ENCODE measurements at places on chromosomes 11 and 22.

GRCh38 chr11:130781931-130782330 is 134.3 kb downstream of the SNX19 start:
- DNase-seq, result no peak

DNA sequence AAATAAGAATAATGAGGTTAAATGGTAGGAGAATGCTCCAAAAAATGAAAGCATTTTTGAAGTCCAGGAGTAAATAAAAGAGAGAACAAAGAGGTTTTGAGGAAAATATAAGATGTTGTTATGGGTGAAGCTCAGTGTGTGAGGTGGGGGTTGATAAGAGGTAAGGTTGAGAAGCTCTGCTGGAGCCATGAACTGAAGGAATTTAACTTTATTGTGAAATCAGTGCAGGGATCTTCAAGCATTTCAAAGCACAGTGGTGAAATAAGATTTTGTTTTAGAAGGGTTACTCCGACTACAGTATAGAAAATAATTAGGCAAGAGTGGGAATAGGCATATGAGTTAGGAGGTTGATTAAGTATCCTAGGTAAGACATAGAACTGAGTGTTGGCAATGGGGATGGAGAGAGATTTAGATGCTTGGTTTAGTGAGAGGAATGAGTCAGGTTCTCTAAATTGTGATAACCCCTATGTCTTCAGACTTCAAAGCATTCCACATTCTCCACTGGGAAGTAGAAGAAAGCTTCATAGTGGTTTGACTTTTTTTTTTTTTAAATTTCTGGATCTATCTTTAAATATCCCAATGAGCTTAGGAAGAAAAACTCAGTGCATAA is 403.2 kb downstream of the AASDHPPT start:
- DNase-seq, result no peak

- DNase-seq, result no peak
Observed at GRCh38 chr11:125211191-125211947, 46.8 kb downstream of the PKNOX2 start.

DNA sequence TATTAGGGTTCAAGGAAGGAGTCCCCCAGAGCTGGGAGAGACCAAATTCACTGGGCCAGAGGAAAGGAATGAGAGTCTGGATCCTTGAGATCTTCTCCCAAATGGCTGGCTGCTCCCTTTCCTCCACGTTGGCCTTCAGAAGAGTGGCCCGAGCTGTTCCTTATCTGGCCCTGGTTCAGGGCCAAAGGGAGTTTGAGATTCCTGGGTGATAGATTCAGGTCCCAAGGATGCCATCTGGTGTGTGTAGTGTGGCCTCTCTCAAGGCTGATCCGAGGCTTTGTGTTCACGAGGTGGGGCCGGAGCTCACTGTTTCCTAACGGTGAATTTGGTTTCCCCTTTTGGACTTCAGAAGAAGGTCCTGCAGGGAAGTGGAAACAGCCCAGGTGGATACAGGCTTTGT is 17.4 kb upstream of the ABCC8 start:
- no peak for DNase-seq

- DNase-seq, result no peak
Observed at GRCh38 chr22:30947173-30947815, 21.3 kb downstream of the MORC2 start.

- no peak for DNase-seq
Observed at GRCh38 chr11:132112846-132113245, 742.4 kb downstream of the NTM start.

DNA sequence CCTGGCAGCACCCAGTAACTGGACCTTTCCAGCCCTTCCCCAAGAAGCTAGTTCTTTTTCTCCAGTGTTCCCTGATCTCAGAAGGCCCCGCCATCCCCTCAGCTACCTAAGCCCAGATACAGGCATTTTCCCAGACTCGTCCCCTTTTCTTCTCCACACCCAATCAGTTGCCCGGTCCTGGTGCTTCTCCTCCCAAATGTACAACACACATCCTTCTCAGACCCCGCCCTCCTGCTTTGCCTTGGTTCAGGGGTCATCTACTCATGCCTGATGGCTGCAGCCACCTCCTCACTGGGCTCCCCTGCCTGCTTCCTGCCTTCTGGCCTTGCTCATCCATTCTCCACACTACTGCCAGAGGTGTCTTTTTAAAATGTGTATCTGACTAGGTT is 6.5 kb downstream of the TKFC start:
- no peak for DNase-seq
